ENCODE measurements at places on chromosomes 4 and X.

DNA sequence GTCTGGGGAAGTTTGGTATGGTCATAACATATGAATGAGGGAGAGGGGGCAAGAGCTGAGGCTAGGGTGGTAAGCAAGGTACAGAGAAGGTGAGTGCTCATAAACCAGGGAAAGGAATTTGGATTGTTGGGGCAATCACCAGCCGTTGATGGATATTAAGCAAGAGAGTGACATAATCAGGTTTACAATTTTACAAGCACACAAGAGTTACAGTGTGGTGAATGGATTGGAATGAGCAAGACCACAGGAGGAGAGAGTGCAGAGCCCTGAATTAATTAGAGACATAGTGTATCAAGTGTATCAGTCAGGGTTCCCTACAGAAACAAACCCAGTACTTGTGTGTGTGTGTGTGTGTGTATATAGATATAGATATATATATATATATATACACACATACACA, 18.7 kb upstream of the FMR1NB start:
- DNase-seq, result no peak

DNA sequence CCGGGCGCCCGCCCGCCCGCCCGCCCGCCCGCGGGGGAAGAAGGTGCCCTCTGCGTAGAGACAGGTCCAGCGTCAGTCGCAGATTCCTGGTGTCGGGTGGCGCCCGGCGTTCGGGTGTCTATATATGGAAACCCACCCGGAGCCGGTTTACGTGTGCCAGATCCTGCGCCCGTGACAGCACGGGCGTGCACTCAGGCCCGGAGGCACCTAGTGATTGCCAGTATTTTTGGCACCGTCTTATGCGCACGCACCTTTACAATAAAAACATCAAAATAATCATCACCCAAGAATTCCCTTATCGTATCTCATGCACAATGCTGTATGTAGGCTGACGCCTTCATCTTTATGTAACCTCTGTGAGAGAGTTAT, 519 bp downstream of the SLC25A4 start:
- DNase-seq, result no peak

DNA sequence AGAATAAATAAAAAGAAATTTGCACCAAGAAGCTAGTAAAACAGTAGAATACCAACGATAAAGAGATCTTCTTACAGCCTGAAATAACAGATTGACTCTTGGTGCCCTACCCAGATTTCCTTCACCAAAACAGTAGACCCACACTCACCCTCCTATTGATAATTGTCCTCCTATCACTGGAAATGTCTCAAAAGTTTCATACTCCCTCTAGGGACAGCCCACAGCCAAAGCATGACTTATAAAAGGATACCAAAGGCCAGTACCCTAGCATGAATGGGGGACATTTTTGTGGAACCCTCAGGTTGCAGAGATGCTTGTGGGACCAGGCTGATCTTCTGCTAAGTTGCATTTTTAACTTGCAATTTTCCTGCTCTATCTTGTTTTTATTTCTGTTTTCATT, 104.1 kb downstream of the INPP4B start:
- no peak for DNase-seq

DNA sequence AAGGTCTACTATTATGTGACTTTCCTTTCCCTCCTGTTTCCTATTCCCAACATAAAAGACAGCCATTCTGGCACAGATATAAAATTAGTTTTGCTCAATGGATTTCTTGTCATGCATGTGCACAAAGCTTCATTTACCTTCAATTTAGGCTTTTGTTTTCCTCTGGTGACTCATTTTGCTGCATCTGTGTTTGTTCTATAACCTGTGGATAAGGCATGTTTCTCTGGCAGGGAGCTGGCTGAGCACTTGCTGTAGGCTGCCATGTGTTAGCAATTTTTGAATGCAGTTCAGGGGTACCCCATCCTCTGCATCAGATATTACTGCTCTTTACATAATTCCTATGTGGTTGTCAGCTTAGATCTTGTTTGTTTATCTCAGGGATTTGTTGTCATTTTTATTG, 202.8 kb upstream of the GRID2 start:
- no peak for DNase-seq

- DNase-seq, result no peak
These were observed 31.5 kb upstream of the GLRA3 start for GRCh38 chr4:174860588-174860987.

- no peak for DNase-seq
These were observed 64.8 kb downstream of the TBC1D9 start for GRCh38 chr4:140691369-140691768.

DNA sequence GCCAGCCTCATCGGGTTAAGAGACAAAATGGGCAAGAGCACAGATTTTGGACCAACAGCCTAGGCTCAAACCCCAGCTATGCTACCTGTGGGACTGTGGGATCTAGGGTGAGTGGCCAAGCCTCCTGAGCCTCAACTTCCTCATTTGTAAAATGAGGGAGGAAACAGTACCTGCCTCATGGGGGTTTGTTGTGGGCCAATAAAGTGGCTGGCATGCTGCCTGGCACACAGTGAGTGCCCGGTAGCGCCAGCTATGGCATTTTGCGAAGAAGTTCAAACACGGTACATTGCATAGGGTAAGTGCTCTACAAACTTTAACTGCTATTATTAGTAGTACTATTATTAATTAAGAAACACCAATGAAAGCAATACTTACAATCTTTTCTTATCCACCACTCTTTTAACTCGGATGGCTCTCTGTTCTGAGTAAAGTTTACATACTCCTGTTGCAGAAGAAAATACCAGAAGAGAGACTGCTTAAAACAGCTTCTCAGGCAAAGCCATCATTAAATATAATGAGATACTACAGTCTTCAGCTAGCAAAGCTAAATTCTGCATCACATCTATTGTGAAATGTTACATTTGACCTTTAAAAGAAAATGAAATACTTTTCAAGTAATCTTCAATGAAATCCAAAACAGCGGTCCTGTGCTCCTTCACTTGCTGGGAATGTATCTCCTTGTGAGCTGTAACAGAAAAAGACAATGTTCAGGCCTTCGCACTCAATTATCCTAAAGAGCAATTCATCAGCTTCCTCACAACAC, 70.1 kb downstream of the NSG1 start:
- DNase-seq, result no peak

DNA sequence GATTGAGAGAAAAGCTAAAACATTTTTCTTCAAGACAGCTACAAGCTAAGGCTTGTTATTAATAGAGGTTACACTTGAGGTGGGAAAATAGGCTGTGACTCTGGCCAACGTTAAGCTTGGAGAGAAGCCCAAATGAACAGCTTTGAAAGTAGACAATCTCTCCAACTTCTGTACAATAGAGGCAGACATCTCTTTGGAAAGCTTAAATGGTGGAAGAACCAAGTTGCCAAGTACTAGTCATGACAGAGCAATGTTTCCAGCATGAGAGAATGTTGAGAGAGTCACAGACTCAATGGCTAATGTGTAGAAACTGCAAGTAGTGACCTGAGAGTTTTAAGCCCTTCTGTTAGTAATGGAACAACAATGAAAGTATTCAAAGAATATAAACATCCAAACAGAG, 298.1 kb downstream of the INPP4B start:
- DNase-seq, result no peak

DNA sequence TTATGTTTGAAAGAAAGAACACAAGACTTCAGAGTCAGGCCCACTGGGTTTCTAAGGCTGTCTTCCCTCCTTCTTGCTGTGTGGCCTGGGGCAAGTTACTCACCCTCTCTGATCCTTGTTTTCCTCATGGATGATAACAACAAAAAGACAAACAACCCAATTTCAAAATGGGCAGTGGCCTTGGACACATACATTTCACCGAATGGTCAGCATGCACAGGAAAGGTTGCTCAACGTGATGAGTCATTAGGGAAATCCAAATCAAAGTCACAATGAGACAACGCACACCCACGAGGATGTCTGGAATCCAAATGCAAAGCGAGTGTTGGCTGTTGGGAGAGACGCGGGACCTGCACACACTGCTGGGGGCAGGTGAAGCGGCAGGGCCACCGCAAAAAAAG, 50.8 kb upstream of the PPP2R2C start:
- no peak for DNase-seq

DNA sequence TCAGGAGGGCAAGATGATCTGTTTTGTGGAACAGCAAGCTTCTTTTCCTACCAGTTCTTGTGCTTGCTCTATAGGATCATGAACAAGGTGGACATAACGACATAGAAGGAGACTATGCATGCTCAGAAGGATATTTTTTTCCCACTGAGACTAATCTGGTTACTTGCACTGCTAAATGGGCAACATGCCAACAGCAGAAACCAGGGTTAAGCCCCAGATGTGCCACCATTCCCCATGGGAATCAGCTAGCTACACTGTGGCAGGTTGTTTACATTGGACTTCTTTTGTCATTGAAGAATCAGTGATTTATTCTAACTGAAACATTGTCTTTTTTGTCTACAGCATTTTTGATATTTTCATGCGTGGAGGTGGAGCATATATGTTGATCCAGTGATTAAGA, 165.6 kb downstream of the C4orf33 start:
- no peak for DNase-seq

DNA sequence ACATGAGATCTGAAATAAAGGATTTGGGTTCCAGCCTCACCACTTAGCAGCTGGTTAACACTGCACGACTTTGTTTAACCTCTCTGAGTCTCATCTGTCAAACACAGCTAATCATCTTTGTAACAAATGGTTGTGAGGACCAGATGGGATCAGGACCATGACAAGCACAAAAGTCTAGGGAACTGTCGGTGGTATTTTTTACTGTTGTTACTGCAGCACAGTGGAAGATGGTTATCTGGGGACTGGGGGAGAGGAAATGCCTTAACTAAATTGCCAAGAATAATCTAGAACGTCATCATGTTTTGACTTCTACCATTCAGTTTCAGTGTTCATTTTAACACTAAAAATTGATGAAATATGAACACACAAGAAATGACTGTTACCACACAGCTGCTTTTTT, 99.5 kb downstream of the ADGRA3 start:
- no peak for DNase-seq

- DNase-seq, result peak; percentile 89
These were observed 7.8 kb upstream of the AKAP14 start for GRCh38 chrX:119887721-119888425.

- no peak for DNase-seq
These were observed 973 bp downstream of the STK32B start for GRCh38 chr4:5052204-5052702.

- no peak for DNase-seq
These were observed 489.7 kb upstream of the FGF16 start for GRCh38 chrX:76957485-76957884.

DNA sequence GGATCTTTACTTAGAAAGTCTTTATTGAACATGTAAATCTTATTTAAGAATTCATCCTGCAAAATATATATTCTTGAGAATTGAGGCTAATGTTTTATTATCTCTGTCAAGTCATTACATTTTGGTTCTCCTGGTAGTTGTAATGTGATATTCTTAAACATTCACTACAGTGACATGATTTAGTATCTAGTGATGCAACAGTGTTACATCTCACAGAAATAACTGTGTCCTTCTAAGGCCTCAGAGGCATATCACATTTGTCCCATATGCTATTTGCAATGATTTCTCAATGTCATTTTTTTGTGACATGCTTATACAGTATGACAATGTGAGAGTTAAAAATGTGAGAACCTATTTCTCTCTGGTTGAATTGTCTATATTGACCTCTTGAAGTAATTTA, 34.1 kb downstream of the PRRG1 start:
- no peak for DNase-seq

GRCh38 chrX:13418126-13419097, 98.6 kb upstream of the ATXN3L start:
- DNase-seq, result no peak

GRCh38 chrX:15465347-15465746, 27.8 kb downstream of the PIR start:
- no peak for DNase-seq

DNA sequence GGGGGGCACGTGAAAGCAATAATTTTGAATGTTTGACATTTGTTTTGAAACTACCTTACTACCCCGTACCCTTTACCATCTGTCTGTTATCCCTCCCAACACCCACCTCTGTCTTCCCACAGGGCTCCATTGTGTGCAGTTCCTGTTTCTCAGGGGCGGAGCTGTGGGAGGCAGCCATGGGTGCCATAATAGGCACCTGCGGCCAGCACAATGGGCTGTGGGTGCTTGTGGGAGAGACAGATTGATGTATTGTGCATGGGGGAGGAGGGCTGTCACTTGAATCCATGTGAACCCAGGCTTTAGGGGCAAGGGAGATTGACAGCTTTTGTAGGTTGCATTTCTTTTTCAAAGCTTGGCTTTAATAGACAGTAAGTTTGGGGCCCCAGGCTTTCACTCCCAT, 122.6 kb upstream of the CXorf66 start:
- DNase-seq, result no peak

GRCh38 chrX:154531626-154532025, 15.0 kb downstream of the G6PD start:
- DNase-seq, result no peak

DNA sequence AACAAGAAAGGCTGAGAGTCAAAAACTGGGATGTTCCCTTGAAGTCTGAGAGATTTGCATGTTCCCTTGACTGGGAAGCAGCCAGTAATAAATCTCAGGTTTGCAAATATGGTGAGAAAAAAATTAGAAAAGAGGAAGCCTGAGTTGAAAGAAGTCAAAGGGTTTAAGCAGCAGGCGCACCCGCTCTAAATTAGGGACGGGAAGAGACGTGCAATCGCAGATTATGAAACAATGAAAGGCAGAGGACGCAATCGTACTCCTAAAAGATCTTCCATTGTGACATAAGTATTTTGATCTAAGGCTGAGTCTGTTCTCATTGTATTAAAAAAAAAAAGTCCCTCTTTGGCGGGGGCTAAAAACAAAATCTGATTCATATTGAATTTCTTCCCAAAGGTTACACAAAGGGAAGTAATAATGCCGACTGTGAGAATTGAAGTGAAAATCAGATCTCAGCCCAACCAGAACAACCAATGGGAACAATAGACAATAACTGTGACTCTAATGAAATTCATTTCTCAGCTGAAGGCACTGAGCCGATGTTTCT, 28.2 kb downstream of the SAT1 start:
- DNase-seq, result no peak

GRCh38 chr4:174255786-174256185, 27.7 kb downstream of the FBXO8 start:
- DNase-seq, result no peak

GRCh38 chrX:94676285-94676684, 1002.3 kb downstream of the FAM133A start:
- no peak for DNase-seq

DNA sequence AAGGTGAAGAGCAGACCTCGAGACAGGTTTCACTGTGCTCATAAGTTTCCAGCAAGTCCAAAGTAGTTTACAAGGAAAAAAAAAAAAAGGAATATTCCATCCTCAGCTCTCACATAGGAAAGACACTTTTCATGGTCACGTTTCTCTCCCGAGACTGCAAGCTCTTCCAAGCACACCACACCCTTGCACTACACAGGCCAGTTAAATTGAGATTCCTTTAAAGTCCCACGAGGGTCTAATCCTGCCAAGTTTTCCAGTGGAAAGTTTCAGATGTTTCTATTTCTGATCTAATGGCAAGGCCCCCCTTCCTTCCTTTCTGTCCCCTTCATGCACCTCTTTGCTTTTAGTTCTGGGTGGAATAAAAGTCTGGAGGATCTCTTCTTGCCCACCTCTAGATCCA, 67.9 kb upstream of the PCDH19 start:
- DNase-seq, result no peak

- no peak for DNase-seq
These were observed 34.1 kb upstream of the HHIP start for GRCh38 chr4:144611850-144612249.

GRCh38 chr4:109451544-109452273, 18.1 kb downstream of the SEC24B start:
- DNase-seq, result no peak

All from mesenteric fat pad (tissue), 1 donor.